ENCODE measurements at places on chromosomes 1 and 21.

- no peak for DNase-seq
Measured at GRCh38 chr1:8211883-8212579, 105.9 kb upstream of the SLC45A1 start.

DNA sequence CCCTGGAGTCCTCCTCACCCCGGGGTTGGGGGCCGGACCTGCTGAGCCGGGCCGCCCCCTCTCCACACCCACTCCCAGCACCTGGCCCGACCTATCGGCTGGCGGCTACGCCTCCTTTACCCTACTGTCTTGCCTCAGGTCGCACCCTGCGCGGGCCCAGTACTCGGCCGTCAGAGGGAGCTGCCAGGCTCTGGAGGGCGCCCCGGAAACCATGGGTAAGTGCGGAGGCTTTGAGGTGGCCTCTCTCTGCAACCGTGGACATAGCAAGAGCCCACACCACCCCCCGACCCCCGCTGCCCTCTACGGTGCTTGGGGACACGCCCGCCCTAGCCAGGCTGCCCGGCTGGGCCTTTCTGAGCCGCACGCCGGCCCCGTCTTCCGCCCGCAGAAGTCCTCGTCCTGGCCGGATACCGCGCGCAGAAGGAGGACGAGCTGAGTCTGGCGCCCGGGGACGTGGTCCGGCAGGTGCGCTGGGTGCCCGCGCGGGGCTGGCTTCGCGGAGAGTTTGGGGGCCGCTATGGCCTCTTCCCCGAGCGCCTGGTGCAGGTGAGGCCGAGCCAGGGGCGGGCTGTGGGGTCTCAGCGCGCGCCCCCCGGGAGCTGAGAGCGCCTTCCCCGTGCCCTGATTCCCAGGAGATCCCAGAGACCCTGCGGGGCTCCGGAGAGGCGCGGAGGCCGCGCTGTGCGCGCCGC lies at the start of gene SH3D21:
SH3D21 (plus strand) TSS at position 159 of the 692 bp plus-strand sequence; CDS start at position 212, 53 bp downstream.
- DNase-seq, result no peak

GRCh38 chr1:162134646-162135045 lies 65.2 kb downstream of the NOS1AP start:
- no peak for DNase-seq

DNA sequence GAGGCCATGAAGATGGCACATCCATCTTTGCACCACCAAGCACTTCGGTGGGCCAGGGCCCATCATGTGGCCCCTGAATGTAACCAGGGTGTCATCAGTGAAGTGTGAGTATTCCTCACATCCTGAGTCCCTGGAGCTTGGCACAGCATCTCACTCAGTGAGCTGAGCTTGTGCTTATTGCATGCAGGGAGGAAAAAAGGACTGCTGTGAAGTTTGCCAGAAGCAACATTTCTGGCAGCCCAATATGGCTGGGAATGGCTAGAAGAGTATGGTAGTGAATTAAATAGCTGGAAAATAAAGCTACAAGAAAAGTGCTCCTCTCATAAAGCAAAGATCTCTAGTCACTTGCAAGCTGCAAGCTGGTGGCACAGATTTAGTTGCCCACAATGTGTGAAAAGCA lies 109.3 kb downstream of the TNFSF18 start:
- DNase-seq, result no peak

DNA sequence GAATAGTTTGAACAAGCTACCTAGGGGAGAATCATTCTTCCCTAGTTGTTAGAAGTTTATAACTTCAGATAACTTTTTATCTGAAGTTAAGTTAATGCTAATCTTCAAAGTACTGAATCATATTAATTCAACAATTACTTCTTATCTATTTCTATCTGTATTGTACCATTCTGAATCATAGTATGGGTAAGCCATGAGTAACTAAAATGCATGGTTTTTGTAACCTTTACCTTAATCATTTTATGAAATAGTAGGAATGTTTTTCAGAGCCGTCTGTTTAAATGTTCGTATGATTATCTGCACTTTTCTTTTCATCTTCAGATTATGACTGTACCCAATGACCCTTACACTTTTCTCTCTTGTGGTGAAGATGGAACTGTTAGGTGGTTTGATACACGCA lies 50.3 kb upstream of the MPC2 start:
- DNase-seq, result no peak

GRCh38 chr1:58907398-58907797 lies 123.6 kb upstream of the JUN start:
- DNase-seq, result no peak

DNA sequence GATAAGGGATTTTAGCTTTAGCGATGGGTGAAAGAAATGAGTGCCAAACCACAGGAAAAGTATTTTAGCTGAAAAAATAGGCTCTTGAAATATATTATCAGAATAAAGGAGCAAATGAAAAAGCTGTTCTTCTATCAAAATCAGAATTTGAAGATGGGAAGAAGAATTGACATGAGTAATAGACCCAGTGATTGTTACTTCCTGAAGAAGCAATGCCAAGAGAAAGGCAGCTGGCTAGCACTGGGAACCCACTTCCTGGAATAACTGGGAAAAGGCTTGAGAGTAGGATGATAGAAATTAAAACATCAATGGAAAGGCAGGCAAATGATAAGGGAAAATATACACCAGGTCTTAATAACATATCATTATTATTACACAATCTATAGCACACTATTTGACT lies 29.9 kb upstream of the LYPLAL1 start:
- no peak for DNase-seq

- DNase-seq, result no peak
Measured at GRCh38 chr1:211902624-211903291, 72.2 kb upstream of the LPGAT1 start.

DNA sequence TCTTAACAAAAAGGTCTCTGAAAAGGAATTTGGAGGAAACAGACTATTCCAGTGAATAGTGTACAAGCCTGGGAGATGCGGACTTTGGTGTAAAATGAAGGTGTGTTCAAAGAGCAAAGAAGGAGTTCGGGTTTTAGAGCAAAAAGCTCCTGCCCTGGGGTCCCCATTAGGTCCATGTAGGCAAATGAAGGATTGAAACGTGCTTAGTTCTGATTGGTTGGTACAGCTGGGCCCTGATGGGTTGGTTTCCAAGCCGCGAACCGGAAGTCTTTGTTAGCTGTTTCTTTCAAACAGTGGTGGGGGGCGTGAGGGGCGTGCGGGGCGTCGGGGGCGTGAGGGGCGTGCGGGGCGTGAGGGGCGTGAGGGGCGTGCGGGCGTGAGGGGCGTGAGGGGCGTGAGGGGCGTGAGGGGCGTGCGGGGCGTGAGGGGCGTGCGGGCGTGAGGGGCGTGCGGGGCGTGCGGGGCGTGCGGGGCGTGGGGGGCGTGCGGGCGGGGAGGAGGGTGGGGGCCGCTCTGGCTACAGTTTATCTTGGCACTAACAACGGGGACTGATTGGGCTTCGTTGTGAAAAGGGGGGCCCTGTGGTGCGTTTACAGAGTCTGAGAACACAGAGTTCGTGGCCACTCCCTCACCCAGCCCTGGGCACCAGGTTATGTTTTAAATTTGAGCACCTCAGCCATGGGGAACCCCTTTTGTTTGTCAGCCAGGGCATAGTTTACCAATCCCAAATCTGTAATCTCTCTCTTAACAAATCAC lies 29.4 kb downstream of the LRRC3 start:
- no peak for DNase-seq

DNA sequence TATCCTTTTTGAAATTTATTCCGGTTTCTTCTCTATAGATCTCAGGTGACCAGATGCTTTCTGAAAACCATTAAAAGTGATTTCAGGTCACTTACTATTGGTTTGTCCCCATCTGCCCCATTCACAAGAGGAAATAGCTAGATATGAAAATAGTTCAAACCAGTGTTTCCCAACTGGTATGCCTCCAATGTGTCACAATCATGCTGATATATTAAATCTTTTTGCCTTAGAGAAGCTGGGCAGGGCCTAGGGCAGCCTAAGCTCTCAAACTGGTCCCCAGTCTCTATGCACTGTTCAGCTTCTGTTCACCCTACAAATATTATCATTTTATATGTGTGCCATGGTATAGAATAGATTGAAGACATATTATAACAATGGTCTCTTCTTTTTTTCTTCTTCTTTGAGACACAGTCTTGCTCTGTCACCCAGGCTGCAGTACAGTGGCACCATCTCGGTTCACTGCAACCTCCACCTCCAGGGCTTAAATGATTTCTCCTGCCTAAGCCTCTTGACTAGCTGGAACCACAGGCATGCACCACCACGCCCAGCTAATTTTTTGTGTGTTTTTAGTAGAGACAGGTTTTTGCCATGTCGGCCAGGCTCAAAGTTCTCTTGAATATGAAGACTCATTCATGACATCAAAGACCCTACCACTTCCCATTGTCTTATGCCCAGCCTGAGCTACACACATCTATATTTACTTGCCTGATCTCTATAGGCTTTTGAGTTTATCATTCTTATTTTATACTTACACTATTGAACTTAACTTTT lies 15.7 kb downstream of the PTPN22 start:
- DNase-seq, result no peak

- DNase-seq, result no peak
Measured at GRCh38 chr1:97209381-97209957, 487.9 kb downstream of the PTBP2 start.

GRCh38 chr1:39632682-39633417 lies 6.6 kb downstream of the HEYL start:
- no peak for DNase-seq

- no peak for DNase-seq
Measured at GRCh38 chr1:82564333-82564732, 763.6 kb downstream of the ADGRL2 start.

GRCh38 chr1:107843989-107844388 lies 121.0 kb downstream of the VAV3 start:
- no peak for DNase-seq

GRCh38 chr21:25314247-25314646 lies 293.0 kb downstream of the MRPL39 start:
- no peak for DNase-seq

DNA sequence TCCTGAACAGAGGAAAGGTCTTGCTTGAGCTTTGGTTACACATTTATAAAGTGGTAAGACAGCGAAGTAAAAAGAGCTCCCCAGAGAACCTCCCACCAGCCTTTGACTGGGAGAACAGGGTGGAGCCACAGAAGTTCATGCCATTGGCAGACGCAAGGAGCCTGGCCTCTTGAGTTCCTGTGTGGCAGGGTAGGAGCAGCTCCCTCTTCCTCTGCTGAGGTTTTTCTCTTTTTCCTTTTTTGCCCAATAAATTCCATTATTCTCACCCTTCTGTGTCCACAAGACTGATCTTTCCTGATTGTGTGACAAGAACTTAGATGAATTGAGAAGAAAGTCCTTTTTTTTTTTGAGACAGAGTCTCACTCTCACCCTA lies 4.3 kb downstream of the THEM4 start:
- no peak for DNase-seq

GRCh38 chr1:21511579-21512522 lies 2.6 kb downstream of the ALPL start:
- no peak for DNase-seq

DNA sequence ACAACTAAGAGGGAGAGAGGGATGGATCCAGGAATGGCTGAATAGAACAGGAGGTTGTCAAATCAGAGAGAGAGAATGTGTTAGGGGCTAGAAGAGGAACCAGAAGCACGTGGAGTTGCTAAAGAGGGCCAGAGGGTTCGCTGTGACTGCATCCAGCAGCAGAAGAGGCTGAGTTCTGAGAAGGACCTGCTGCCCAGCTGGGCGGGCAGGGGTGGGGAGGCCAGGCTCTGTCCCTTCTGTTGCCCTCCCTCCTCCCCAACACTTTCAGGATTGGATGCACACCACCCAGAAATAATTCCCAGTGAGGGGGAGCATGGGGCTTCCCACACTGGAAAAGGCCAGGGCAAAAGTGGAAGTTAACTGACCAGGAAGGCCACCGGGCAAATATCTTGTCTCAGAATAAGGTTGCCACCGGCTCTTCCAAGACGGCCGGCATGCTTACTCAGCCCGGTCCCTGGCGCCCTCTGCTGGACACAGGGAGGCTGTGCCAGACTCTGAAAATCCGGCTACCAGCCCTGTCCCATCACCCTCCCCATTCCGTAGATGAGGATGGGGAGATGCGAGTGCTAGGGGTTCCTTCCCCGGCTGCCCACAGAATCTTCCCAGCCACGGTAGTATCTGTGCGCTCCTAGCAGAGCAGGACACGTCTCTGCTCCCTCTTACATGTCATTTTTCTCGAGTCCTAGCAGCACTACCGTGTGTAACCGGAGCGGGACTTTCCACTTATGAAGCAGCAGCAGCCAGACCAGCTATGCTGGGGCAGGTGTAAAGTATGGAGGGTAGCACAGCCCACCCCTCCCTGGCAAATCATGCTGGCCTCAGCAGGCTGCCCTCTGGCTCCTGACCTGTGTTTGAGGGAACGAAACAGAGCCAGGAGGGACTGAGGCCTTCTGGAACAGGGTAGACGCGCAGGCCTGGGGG lies 46.8 kb upstream of the A3GALT2 start:
- no peak for DNase-seq

DNA sequence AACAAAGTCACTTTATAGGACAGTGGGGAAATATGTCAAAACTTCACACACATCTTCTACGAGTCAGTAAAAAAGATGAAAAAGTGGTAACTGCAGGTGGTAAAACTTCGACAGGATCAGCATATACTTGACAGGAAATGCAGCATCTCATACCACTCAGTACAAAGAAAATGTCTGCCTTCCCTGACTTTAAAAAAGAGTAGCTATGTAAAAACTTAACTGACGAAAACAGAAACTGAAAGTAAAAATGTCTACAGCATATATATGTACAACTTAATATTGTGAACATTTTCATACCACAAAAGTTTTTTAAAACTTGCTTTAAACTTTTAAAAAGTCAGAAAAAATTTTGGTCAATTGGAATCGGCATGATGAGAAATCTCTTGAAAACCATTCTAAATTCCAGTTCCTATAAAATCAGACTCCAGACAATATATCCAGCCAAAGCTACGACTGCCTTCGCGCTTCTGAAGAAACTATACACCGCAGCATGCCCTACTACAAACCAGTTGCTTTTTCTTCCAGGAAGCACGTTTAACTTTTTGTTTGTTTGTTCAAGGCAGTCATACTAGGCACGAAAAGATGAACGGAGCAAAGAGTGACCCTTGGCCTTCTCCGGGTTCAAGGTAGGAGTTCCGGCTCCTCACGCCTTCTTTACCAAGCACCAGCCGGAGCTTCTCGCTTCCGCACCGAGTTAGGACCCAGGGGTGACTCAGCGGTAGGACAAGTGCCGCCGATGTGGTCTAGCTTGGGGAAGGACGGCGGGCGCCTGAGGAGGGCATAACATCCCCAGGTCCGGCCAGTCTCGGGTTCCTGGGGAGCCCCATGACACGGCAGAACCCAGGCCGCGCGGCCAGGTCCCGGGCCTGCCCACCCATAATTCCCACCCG lies 612 bp downstream of the PSMA5 start:
- no peak for DNase-seq

GRCh38 chr1:248576260-248576980 lies 1.9 kb upstream of the OR2T34 start:
- no peak for DNase-seq

- no peak for DNase-seq
Measured at GRCh38 chr1:160108888-160109662, 6.5 kb upstream of the ATP1A2 start.

GRCh38 chr1:93262645-93263044 lies 82.1 kb downstream of the CCDC18 start:
- DNase-seq, result no peak

Measured in forelimb muscle (tissue), 1 donor.